ENCODE measurements at places on chromosomes 2 and 18.

DNA sequence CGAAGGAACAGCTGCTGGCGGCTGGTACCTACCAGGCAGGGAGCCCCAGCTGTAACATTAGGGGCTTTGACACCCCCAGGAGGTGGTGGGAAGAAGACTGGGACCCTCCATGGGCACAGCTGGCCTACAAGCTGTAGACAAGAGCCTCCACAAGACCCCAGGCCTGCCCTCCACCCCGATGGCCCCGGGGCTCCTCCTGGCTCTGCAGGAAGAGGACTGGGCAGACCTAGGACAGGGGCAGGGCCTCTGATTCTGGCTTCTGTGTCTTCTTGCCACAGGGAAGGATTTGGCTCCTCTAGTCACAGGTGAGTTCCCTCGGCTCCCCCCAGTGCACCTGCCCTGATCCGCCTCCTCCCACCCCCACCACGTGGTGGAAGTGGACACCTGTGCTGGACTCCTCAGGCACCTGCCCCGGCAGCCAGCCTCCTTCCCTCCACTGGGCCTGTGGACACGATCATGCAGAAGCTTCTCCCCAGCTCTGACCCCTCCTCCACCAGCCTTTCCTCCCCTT is 53.4 kb upstream of the ODC1 start:
- DNase-seq = no peak

DNA sequence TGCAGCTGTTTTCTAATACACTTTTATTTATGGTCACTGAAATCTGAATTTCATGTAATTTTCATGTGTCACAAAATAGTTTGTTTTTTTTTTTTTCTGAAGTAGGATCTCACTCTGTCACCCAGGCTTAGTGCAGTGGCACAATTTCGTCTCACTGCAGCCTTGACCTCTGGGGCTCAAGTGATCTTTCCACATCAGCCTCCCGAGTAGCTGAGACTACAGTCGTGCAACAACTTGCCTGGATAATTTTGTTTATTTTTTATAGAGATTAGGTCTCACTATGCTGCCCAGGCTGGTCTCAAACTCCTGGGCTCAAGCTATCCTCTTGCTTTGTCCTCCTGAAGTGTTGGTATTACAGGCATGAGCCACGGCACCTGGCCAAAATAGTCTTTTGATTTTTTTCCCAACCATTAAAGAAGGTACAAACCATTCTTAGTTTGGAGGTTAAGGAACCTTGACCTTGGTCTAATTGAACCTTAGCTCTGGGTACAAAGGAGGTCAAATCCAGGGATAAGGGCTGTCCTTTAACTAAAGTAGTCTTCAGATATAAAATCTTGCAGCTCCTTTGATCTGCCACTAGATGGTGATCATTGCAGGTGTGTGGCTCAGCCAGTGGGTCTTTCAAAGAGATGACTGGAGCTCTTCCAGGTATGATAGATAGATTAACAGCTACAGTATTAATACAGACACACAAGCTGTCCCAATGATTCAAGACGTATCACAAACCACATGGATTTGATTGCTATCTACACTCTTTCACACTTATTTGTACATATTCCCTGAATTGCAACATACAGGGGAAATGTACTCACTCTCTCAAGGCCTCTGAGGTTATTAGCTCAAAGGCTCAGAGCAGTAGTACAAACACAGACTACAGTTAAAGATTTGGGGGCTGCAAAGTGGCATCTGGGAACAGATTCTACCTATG is 4.7 kb upstream of the KRCC1 start:
- DNase-seq = peak; percentile 69

DNA sequence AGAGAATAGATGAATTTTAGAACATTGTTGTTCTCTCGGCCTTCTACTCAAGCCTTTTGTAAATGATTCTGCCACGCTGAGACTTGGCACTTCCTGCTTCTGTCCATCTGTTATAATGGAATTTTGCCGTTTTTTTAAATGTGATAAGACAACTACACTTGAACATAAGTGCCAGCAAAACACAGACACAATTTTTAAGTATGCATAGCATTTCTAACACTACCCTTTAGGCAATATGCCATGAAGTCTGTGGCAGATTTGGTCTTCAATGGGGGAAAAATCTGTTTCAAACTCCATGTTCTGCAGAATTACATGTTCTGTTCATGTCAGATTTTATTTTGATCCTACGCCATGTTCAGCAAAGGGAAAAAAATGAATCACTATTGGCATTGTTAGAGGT is 1170.7 kb upstream of the SLC39A10 start:
- no peak for DNase-seq

GRCh38 chr2:96091711-96092572 is 24.4 kb downstream of the ADRA2B start:
- no peak for DNase-seq

- no peak for DNase-seq
Measured at GRCh38 chr2:187658952-187659525, 104.8 kb upstream of the TFPI start.

DNA sequence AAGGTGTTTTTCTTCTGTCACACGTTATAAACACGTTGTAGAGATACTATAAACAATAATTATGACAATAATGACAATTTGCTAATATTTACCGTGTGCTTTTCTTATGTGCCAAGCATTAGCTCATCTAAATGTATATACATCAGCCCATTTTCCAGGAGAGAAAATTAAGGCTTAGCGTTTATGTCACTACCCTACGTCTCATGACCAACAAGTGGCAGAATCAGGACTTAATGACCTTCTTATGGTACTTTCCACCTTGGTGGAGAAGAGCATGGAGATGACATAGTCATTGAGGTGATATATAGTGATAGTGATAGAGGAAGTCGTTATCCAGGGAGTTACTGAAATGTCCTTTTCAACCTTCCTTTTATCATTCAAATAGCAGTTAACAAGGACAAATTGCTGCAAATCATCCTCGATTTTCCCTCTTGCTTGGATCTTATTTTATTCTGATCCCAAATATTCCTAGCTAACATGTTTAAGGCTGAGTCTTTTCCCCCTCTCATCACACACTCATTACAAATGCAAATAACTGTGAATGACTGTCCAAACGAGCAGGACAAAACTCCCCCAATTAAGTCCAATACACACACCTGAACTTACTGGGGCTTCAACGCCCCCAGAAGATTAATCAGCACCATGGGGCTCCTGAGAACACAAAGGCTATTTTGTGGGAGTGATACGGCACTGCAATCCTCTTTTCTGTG is 27.3 kb downstream of the SPRED2 start:
- no peak for DNase-seq

- DNase-seq = no peak
Measured at GRCh38 chr18:14189858-14190257, 57.6 kb upstream of the ZNF519 start.

DNA sequence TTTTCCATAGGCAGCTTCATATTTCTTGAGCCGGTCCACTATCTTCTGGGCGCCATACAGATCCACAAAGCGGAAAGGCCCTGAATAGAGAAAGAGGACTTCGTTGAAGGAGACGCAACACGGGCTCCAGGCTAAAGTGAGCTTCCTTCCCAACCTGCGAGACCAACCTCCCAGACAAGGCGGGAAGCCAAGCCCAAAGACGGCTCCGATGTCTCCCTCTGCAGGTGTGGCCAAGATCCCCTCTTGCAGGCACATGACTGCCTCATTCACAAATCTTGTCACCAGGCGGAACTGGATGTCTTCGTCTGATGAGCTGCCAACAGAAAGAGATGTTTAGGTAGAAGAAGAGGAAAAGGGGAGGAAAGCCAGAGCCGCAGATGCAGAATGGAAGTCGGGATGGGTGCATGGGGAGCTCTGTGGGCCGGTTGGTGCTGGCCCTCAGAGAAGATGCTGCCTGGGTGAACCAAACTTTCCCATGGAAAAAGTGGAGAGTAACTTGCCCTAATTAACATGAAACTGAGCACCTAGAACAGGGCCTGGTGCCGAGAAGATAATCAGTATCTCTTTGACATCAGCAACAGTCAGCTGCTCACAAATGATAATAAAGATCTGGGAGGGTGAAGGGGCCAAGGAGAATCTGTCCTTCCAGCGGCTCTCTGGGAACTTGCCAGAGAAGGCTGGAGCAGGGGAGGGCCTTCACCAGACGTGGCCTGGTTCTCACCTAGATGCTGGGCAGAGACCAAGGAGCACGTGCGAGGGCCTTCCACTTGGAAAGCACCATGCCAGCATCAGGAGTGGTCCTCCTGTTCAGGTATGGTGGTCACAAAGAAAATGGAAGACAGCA is 18.6 kb downstream of the GAREM2 start:
- DNase-seq = no peak

DNA sequence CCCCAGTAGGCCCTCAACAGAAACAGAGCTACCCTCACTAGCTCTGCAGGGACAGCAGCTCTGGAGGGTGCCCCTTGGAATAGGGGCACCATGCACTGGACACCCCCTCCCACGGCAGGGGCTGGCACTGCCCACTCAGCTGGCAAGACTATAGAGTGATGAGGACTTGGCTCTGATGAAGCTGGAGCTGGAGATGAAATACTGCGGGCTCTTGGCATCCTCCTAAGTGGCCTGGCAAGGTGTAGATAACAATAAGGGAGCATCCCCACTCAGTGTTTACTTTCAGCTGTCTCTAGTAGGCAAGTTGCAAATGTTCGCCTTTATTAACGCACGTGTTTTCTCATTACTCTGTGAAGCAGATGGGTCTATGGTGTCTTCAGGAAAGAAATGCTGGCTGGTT is 92.7 kb downstream of the PDCL3 start:
- DNase-seq = no peak

- no peak for DNase-seq
Measured at GRCh38 chr2:150607390-150607811, 119.9 kb upstream of the RND3 start.

DNA sequence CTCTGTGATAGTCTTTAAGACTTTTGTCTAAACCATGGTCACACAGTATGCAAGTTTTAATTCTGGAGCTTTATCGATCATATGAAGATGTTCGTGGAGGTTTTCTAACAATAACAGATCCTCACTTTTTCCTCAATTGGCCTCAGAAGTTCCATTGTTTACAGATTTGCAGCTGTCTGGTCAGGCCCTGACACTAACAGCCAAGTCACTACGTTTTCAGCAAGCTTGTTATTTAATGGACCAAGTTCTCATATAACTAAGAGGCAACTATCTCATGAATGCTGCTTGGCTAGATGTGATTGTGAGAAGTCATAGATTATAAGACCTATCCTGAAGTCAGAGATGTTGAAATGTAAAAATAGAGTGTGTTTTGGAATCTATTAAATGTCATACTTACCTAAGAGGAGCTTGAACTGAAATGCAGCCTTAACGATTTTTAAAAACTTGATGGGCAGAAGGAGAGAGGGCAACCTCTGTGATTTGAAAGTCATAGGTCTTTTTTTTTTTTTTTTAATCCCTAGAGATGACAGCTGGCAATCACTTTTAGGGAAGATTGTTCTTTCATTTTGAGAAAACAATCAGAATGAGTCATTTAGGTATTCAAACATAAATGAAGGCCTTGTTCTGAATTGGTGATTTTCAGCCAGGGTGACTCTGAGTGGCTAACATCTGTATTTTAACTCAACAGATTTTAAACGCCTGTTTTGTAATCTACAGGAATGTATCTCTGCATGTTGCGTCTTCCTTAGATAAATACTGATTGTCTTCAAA is 48.4 kb upstream of the NEMP2 start:
- no peak for DNase-seq

- no peak for DNase-seq
Measured at GRCh38 chr2:229539628-229540027, 174.7 kb downstream of the DNER start.

GRCh38 chr2:26696351-26696816 is 3.9 kb downstream of the KCNK3 start:
- DNase-seq = no peak

DNA sequence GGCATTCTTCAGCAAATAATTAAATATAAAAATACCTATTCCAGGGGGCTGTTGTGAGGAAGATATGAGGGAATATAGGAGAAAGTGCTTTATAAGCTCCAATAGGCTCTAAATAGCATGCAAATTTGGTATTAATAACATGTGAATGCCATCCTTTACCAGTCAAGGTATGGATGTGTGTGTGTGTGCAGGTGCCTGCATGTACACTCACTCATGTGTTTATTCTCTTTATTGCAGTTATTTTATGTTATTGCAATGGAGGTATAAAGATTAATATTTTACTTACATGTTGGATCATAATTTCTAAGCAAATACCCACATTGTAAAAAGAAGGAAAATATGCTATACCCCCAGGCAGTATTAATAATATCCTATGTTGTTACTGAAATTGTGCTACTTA is 1093.0 kb upstream of the GYPC start:
- DNase-seq = no peak

DNA sequence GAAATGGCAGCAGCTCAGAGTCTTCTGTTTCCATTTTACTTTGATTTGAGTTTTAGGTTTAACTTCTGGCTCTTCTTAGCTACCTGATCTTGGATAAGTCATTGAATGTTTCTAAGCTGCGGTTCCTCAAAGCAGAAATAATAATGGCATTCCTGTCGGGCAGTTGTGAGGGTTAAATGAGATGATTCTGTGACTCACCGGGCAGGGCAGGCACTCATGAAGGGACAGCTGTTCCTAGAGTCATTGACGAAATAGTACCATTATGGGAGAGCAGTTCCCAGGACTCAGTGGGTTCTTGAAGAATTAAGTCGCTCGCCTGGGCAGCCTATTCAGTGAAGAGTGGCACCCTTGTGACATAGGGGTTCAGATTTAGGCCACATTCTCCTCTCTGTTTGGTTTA is 10.3 kb downstream of the TRIB2 start:
- no peak for DNase-seq

- peak; percentile 80 for DNase-seq
Measured at GRCh38 chr18:9095297-9096006, 7.0 kb upstream of the NDUFV2 start.

GRCh38 chr18:70158992-70159717 is 46.3 kb downstream of the RTTN start:
- no peak for DNase-seq

- no peak for DNase-seq
Measured at GRCh38 chr2:178238154-178238521, 43.8 kb downstream of the OSBPL6 start.

GRCh38 chr2:231720987-231721966 is 13.0 kb downstream of the PTMA start:
- DNase-seq = peak; percentile 64

DNA sequence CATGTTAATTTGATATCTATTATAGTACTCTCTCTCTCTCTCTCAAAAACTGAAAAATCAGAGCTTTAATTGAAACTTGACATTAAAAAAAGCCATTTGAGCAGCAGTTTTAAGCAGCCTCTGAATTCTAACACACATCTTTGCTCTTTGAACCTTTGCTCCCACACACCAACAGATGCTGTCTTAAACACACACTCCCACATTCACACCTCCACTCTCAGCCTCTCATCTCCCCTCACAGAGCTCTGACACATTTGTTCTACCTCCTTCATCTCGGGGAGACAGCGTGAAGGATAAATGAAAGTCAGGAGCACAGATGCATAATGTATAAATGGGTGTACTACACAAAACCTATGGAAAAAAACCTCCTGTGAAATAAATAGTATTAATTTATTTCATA is 95.2 kb downstream of the NAB1 start:
- DNase-seq = no peak

DNA sequence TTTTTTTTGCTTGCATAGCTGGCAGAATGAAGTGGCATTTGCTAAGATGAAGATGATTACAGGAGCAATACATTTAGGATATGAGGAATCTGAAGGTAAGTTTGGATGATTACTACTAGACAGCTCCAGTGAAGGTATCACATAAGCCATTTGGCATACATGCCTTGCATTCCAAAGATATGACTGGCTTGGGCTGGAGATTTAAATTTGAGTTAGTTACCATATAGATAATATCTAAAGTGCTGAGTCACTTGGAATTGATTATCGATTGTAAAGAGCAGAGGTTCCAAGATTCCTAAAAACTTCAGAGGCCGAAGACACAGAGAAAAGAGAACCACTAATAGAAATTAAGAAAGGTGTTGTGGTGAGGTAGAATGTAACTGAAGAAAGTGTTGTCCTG is 1026.4 kb downstream of the DSC3 start:
- DNase-seq = no peak

Data from suppressor macrophage (primary cell).